ENCODE measurements at places on chromosomes 1 and 21. TPM values are rescaled to one million over a fixed set of nuclear protein-coding genes. Genes with fewer than 3 reads are reported as not detected.

GRCh38 chr1:59044535-59045121 lies 252.3 kb upstream of the FGGY start:
- no peaks in the 10 kb centered on the region for H3K27me3 ChIP-seq
- H3K4me1 ChIP-seq: peaks cover 42% of the 10 kb centered on the region
- H3K36me3 ChIP-seq: no peaks in the 10 kb centered on the region
- H3K27ac ChIP-seq: peak overlapping the region; percentile 67
- DNase-seq: peak; percentile 24
- H3K4me3 ChIP-seq: no peak overlapping the region

DNA sequence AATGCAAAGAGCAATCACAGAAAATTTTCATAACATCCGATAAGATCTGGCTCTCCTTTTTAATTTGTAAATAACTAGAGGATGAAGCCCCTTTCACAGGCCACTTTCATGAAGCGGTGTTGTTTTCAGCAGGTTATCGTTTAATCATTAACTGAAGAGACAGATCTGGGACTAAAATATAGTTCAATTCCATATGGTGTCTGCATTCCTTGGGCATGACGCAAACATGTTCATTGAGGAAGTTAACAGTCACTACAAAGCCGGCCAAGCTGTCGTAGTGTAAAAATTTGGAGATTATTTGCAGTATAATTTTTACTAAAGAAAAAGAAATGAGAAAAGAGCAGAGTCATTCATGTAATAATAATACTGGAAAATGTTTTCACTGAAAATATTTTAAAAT lies 565.2 kb upstream of the ADAMTS5 start:
- DNase-seq: no peak
- H3K4me3 ChIP-seq: no peak overlapping the region
- H3K27me3 ChIP-seq: no peaks in the 10 kb centered on the region
- H3K4me1 ChIP-seq: no peaks in the 10 kb centered on the region
- H3K36me3 ChIP-seq: no peaks in the 10 kb centered on the region

- no peaks in the 10 kb centered on the region for H3K36me3 ChIP-seq
- no peak overlapping the region for H3K4me3 ChIP-seq
- no peaks in the 10 kb centered on the region for H3K27me3 ChIP-seq
- DNase-seq: no peak
- H3K27ac ChIP-seq: no peak overlapping the region
Observed at GRCh38 chr1:202293569-202293968, 48.2 kb downstream of the UBE2T start.

DNA sequence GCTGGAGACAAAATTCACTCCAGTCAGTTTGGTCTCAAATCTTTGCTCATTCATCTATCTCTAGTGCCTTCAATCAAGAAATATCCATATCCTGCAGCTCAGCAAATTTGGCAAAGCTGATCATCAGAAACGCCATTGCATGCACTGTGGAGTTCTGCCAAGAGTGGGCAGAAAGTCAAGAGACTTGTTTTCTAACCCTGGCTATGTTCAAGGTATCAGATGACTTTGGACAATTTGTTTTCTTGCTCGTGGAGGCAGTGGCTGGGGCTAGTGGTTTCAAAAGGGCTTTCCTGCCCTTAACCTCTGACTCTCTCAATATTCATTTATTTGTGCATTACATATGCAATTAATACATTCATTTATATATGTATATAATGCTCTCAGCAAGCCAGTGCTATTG lies 12.8 kb upstream of the LRRC52 start:
- peaks cover 3% of the 10 kb centered on the region for H3K27me3 ChIP-seq
- H3K4me1 ChIP-seq: no peaks in the 10 kb centered on the region
- no peak for DNase-seq
- H3K27ac ChIP-seq: no peak overlapping the region
- no peak overlapping the region for H3K4me3 ChIP-seq

F13B gene
- not detected for total RNA-seq

Data from natural killer cell (primary cell).